ENCODE measurements at places on chromosomes 12 and 14. TPM values are rescaled to one million over a fixed set of nuclear protein-coding genes. Genes with fewer than 3 reads are reported as not detected.
A peak's percentile ranks its signal among the peaks of the same experiment; 100 is the strongest.

The ACACB gene
- 21.7 TPM for total RNA-seq

The PEX5 gene
- 20.0 TPM for total RNA-seq

The TAS2R31 gene
- 0.75 TPM for total RNA-seq

The P3H3 gene
- 24.4 TPM for total RNA-seq

The PRKD1 gene
- total RNA-seq = 3.0 TPM

The B4GALNT1 gene
- 42.3 TPM for total RNA-seq

The CLEC4D gene
- total RNA-seq = not detected

The ACTR6 gene
- 18.4 TPM for total RNA-seq

The FGF23 gene
- not detected for total RNA-seq

The CCDC175 gene
- total RNA-seq = not detected

The TNFRSF1A gene
- 97.4 TPM for total RNA-seq

The OLR1 gene
- total RNA-seq = not detected

The PROX2 gene
- not detected for total RNA-seq

The TAS2R9 gene
- total RNA-seq = not detected

The MANSC4 gene
- 4.1 TPM for total RNA-seq

- no peak overlapping the region for H3K4me3 ChIP-seq
- H3K4me1 ChIP-seq = no peaks in the 10 kb centered on the region
- DNase-seq = no peak
- no peaks in the 10 kb centered on the region for H3K36me3 ChIP-seq
- no peaks in the 10 kb centered on the region for H3K27me3 ChIP-seq
Measured at GRCh38 chr12:89087149-89087825, 265.0 kb downstream of the DUSP6 start.

DNA sequence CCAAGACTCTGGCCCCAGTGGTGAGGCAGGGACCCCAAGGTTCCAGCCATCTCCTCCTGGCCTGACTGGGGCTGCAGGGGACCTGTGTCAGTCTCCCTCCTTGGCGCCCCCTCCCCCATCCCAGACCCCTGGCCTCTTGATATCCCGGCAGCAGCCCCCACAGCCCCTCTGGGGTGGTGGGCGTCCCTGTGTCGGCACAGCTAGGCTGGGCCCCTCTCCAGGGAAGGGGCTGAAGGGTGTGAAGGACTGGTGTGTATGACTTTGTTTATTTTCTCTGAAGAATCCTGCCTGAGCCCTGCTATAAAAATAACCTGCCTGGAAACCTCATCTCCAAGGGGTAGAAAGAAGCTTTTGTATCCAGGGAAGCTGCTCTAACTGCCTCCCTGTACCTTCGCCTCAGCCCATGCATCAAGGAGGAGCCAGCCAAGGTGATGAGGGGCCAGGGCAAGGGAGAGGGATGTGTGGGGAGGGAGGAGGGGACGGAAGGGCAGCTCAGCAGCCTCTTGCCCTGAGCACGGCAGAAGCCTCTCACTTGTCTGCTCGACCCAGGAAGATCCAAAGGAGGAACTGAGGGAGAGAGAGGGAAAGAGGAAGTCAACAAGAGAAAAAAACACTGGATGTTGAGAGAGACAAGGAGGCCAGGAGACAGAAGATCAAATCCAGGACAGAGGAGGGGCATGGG lies 25.4 kb upstream of the COL2A1 start:
- H3K4me3 ChIP-seq = no peak overlapping the region
- H3K36me3 ChIP-seq = no peaks in the 10 kb centered on the region
- no peak for DNase-seq
- H3K27ac ChIP-seq = no peak overlapping the region
- H3K27me3 ChIP-seq = no peaks in the 10 kb centered on the region

DNA sequence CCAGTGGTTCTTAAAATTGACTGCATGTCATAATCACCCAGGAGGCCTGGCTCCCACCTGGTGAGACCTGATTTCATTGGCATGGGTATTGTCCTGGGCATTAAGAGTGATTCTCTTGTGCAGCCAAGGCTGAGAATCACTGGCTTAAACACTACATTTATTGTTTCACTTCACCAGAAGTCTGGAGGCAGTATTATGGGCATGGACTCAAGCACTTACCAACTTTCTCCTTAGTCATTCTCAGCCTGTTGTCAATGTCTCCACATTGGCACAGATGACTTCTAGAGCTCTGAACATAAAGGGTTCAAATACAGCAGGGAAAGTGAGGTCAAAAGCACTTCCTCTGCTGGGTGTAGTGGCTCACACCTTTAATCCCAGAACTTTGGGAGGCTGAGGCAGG lies 25.6 kb upstream of the GCH1 start:
- no peak for DNase-seq
- H3K36me3 ChIP-seq = no peaks in the 10 kb centered on the region
- H3K4me3 ChIP-seq = no peak overlapping the region
- H3K4me1 ChIP-seq = no peaks in the 10 kb centered on the region
- H3K27me3 ChIP-seq = no peaks in the 10 kb centered on the region

- H3K4me1 ChIP-seq = no peaks in the 10 kb centered on the region
- no peaks in the 10 kb centered on the region for H3K27me3 ChIP-seq
- H3K27ac ChIP-seq = no peak overlapping the region
- DNase-seq = no peak
Measured at GRCh38 chr12:89328151-89329030, 23.9 kb downstream of the DUSP6 start.

GRCh38 chr14:32578181-32578580 lies 249.1 kb downstream of the AKAP6 start:
- no peaks in the 10 kb centered on the region for H3K4me1 ChIP-seq
- no peak overlapping the region for H3K4me3 ChIP-seq
- no peak for DNase-seq
- no peaks in the 10 kb centered on the region for H3K36me3 ChIP-seq

DNA sequence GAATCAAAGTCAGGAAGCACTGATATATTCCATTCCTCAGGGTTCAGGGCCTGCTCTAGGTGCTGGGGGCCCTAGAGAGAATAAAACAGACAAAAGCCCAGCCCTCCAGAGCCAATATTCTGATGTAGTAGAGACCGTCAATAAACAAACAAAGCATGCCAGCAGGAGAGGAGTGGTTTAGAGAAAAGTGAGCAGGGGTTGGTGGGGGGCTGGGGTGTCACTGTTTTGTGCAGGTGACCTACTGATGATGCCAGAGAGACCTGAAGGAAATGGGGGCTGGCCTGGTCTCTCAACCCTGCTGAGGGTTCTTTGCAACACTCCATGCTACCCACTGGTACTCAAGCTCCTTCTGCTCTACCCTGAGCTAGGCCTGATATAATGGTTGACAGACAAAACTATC lies 26.5 kb downstream of the IL26 start:
- no peaks in the 10 kb centered on the region for H3K4me1 ChIP-seq
- H3K36me3 ChIP-seq = no peaks in the 10 kb centered on the region
- H3K27me3 ChIP-seq = peaks cover 61% of the 10 kb centered on the region

- H3K4me1 ChIP-seq = no peaks in the 10 kb centered on the region
- H3K4me3 ChIP-seq = no peak overlapping the region
- H3K27ac ChIP-seq = no peak overlapping the region
- DNase-seq = peak; percentile 66
- H3K27me3 ChIP-seq = no peaks in the 10 kb centered on the region
- H3K36me3 ChIP-seq = no peaks in the 10 kb centered on the region
Measured at GRCh38 chr14:85037411-85037810, 492.5 kb upstream of the FLRT2 start.

DNA sequence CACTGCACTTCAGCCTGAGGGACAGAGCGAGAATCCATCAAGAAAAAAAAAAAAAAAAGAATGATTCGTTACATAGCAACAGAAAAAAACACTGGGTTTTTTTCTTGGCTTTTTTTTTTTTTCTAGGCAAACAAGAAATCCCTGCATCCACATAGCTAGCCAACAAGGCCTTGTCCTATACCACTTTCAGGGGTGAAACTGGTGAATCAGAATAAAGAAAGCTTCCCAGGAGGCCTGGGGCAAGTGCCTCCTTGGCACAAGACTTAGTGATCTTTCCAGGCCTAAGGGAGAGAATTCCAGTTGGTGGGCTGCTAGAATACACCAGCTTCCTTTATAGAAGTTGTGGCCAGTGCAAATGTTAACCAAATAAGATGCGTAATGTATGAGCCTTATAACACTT lies 90.0 kb downstream of the VCPKMT start:
- DNase-seq = no peak
- no peaks in the 10 kb centered on the region for H3K27me3 ChIP-seq
- no peak overlapping the region for H3K4me3 ChIP-seq
- H3K36me3 ChIP-seq = peaks cover 3% of the 10 kb centered on the region
- H3K4me1 ChIP-seq = peaks cover 27% of the 10 kb centered on the region

DNA sequence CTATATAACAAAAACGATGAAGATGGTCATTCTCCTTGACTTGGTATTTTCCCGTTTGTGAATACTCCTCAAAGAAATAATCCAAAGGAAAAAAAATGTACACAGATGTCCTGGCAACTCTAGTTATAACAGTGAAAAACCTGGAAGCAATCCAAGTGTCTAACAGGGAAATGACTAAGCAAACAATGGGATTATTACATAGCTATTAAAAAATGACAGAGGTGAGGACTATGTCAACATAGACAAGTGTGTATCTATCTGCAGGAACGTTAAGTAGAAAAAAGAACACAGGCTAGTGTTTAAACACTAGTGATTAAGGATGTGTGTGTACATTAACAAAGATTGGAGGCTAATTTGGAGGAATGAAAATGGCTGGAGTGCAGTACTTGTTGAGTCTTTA lies 5.9 kb upstream of the APOLD1 start:
- H3K4me1 ChIP-seq = peaks cover 27% of the 10 kb centered on the region
- DNase-seq = peak; percentile 90
- no peak overlapping the region for H3K27ac ChIP-seq
- H3K27me3 ChIP-seq = no peaks in the 10 kb centered on the region

DNA sequence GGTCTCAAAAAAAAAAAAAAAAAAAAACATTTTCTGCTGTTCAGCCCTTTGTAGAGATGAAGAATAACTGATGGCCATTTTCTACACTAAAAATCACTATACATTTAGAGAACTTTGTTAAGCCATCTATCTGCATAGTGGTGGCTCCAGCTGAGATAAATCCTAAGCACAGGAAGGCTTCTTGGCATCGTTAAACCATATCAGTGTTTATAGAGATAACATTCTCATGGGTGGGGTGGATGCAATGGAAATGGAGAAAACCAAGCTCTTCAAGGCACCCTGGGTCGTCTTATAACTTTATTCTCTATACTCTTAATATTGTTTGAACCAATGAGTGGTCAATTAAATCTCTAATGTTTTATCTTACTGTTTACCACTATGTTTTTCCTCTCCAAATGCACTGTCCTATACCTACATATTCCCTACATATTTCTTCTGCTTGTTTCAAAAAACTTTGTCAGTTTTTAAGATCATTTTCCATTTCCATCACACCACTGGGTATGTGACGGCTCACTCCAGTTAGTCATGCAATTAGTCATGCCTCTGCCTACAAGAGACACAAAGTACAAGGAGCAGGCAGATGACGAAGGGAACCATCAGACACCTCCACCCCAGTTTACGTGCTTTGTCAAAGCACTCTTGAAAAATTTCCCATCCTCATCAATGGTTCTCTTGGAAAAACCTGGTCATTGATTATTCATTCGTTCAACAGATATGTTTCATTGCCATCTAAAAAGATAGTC lies 119.3 kb upstream of the OVCH1 start:
- no peaks in the 10 kb centered on the region for H3K27me3 ChIP-seq
- H3K27ac ChIP-seq = peak overlapping the region; percentile 79
- no peaks in the 10 kb centered on the region for H3K36me3 ChIP-seq
- no peak overlapping the region for H3K4me3 ChIP-seq

GRCh38 chr14:73678698-73679097 lies 33.9 kb downstream of the DNAL1 start:
- H3K4me1 ChIP-seq = peaks cover 19% of the 10 kb centered on the region
- H3K36me3 ChIP-seq = no peaks in the 10 kb centered on the region
- H3K27me3 ChIP-seq = no peaks in the 10 kb centered on the region
- H3K27ac ChIP-seq = no peak overlapping the region
- DNase-seq = no peak

GRCh38 chr14:90303473-90303872 lies 28.3 kb downstream of the NRDE2 start:
- peaks cover 5% of the 10 kb centered on the region for H3K36me3 ChIP-seq
- H3K27ac ChIP-seq = no peak overlapping the region
- no peak overlapping the region for H3K4me3 ChIP-seq
- H3K27me3 ChIP-seq = no peaks in the 10 kb centered on the region
- no peaks in the 10 kb centered on the region for H3K4me1 ChIP-seq
- DNase-seq = no peak

DNA sequence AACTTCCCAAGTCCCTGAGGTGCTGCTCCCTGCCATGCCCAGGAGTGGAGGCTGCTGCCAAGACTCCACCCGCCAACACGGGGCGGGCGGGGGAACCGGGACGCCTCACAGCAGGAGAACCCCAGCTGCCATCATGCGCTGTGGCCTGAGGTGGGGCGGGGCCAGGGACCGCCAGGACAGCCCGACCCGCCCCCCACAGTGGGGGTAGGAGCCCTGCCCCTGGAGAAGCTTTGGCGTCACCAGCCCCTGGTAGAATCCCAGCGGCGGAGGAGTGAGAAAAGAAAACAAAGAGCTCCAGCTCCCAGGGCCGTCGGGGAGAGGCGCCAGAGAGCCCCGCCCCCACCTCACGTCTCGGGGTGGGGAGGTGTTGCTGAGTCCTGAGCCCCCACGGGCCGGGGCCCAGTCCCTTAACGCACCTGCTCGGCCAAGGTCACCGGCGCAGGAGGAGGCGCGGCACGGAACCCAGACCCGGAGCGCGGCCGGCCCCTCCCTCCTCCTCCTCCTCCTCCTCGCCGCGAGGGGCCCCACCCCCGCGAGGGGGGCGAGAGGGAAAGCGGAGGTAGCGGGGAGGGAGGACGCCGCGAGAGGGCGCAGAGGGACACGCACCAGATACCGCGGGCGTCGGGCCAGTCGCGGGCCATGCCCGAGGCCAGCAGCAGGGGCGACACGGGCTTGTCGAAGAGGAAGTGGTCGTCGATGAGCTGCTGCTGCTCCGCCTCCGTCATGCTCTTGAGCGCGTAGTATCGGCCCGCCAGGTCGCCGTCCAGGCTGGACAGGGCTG lies 1.8 kb downstream of the CKB start:
- H3K27ac ChIP-seq = no peak overlapping the region
- H3K4me3 ChIP-seq = peak overlapping the region; percentile 89
- peaks cover 9% of the 10 kb centered on the region for H3K4me1 ChIP-seq

DNA sequence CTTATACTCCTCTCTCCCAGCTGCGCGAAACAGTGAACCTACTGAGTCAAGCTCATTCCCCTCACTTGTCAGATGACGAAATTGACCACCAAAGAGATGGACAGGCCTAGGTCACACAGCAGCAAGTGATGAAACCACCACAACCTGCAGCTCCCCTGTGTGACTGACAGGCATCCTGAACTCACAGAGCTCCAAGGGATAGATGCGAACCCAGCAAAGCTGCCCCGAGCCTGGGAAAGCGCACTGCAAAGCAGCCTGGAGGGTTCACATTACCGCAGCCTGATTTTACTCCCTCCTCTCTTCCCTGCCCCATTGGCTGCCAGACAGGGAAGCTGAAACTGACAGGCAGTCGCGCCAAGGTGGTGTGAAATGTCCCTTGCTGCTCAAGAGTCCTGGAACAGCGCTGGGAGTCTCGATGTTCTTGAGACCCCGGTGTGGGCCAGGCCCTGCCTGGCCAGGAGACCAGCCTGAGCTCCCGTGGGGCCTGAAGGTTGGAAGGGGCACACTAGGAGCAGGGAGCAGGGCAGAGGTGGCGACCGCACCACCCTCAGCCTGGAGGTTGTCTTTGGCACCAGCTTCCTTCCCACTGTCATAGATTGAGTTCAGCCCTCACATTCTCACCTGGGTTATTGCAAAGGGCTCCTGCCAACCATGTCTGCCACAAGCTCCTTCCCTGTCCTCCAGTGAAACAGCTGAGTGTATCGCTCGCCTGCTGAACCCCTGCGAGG lies 36.3 kb downstream of the SNRNP35 start:
- no peaks in the 10 kb centered on the region for H3K36me3 ChIP-seq
- H3K4me1 ChIP-seq = no peaks in the 10 kb centered on the region
- H3K4me3 ChIP-seq = no peak overlapping the region
- H3K27me3 ChIP-seq = no peaks in the 10 kb centered on the region

- H3K4me3 ChIP-seq = no peak overlapping the region
- H3K4me1 ChIP-seq = peaks cover 4% of the 10 kb centered on the region
- H3K36me3 ChIP-seq = no peaks in the 10 kb centered on the region
- H3K27ac ChIP-seq = no peak overlapping the region
- H3K27me3 ChIP-seq = peaks cover 8% of the 10 kb centered on the region
Measured at GRCh38 chr12:63420206-63420644, 248.1 kb downstream of the DPY19L2 start.

Measured in PC-3 (cell line).